Umbilical cord (tissue), 2 donors: ENCODE measurements at places on chromosomes 13 and 19. TPM values are rescaled to one million over a fixed set of nuclear protein-coding genes. Genes with fewer than 3 reads are reported as not detected.

The PRX gene
- total RNA-seq, result 2.6 TPM

The CYP2A6 gene
- total RNA-seq, result not detected

The PRODH2 gene
- total RNA-seq, result 5.5 TPM

The FAM124A gene
- total RNA-seq, result 3.6 TPM

The CGB1 gene
- not detected for total RNA-seq

The STXBP2 gene
- 8.4 TPM for total RNA-seq

The MED29 gene
- total RNA-seq, result 13.7 TPM

The GGACT gene
- total RNA-seq, result 2.4 TPM

The PSG6 gene
- total RNA-seq, result 0.96 TPM

The PSG2 gene
- 22.9 TPM for total RNA-seq

The KCNN4 gene
- total RNA-seq, result 6.3 TPM

The FCER2 gene
- total RNA-seq, result not detected

The NLRP5 gene
- total RNA-seq, result 0.24 TPM

The CYP4F22 gene
- not detected for total RNA-seq

The SULT2B1 gene
- total RNA-seq, result not detected

The FUT1 gene
- 1.4 TPM for total RNA-seq

The CADM4 gene
- 2.9 TPM for total RNA-seq

The ZNF564 gene
- 26.5 TPM for total RNA-seq

The ZNF358 gene
- total RNA-seq, result 29.9 TPM
